ENCODE measurements at places on chromosomes 12 and 14.

- DNase-seq = no peak
Observed at GRCh38 chr12:33192226-33192625, 247.4 kb downstream of the SYT10 start.

GRCh38 chr12:42217656-42218055 lies 20.4 kb downstream of the YAF2 start:
- DNase-seq = peak; percentile 58

GRCh38 chr12:31620311-31620710 lies 29.4 kb upstream of the DENND5B start:
- peak; percentile 62 for DNase-seq

DNA sequence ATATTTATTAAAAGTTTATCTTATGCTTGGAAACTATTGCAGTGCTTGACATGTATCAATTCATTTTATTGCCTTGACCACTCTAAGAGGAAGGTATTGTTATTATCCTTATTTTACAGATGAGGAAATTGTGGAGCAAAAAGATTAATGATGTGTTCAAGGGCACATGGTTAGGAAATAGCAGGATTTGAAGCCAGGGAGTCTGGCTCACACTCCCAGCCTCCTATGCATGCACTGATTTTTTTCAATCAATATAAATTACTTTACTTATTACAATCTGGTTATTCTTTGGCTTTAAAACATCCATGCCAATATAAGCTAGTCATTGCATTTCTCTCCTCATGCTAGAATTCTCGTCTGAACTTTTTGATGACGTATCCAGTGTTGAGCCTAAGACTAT lies 94.2 kb upstream of the TBX5 start:
- DNase-seq = no peak

- peak; percentile 88 for DNase-seq
Observed at GRCh38 chr12:102567031-102567985, 86.9 kb upstream of the IGF1 start.

- DNase-seq = no peak
Observed at GRCh38 chr14:53310412-53310811, 157.3 kb upstream of the DDHD1 start.

GRCh38 chr12:15996254-15996653 lies 85.1 kb downstream of the DERA start:
- DNase-seq = peak; percentile 59

DNA sequence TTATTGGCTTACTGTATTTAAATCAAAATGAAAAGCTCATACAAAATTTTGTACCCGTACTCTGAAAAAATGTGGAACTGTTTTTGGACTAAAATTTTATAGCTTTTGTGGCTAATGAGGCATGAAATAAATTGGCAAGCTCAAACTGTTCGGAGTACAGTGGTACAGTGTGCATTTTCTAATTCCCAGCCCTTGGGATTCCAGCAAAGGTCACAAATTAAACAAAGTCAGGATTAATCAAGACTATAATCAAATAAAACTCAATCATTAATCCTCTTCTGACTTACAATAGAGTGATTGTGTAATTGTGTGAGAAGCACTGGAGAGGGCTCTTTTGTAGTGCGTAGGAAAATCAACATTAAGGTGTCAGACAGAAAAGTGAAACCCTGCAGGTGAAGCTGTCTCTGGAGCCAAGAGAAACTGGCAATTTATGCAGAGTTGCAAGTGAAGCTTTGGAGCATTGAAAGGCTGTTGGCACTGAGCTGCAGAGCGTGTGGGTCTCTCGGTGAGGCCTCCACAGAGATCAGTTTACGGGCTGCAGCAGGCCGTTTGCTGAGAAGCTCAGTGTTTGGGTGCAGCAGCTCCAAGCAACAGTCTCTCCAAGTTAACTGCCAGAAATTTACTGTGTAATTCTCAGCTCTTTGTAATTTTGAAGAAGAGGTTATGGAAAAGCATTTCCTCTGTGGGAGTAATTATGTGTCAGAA lies 275.9 kb downstream of the FBXL14 start:
- DNase-seq = peak; percentile 17

DNA sequence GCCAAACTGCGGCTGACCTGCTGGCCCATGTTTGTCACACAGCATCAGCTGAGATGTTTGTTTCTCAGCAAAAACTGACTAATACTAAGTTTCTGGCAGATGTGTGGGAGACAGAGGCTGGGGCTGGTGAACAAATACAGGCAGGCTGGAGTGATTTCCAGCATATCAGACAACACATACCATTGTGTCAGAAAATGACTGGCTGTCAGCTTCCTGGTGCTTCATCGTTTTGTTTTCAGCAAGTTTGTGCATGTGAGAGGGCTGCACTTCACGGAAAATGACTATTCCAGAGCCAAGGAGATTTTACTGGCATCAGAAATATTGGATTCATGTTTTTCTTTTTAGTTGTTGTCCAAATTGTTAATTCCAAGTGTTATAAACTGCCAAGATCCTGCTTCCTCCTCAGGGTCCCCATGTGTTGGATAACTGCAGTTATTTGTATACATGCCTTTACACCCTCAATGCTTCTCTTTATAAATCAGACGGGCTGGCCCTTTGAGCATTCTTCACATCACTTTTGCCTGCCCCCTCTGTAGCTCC lies 145.7 kb downstream of the GALC start:
- DNase-seq = no peak
